A172 (cell line): ENCODE measurements at places on chromosomes 13 and 19. TPM values are rescaled to one million over a fixed set of nuclear protein-coding genes. Genes with fewer than 3 reads are reported as not detected.

The GTF2F1 gene
- 76.6 and 93.8 TPM in 2 replicates for total RNA-seq

The COMP gene
- total RNA-seq, result not detected in 2 replicates

The DCT gene
- not detected in 2 replicates for total RNA-seq

The ZSCAN4 gene
- total RNA-seq, result 0.12 TPM in 1 of 2 replicates, not detected in the other

The TPTE2 gene
- not detected in 2 replicates for total RNA-seq

The AXL gene
- 418 and 457 TPM in 2 replicates for total RNA-seq

The EID2 gene
- 29.3 and 34.2 TPM in 2 replicates for total RNA-seq

The ZNF112 gene
- 8.3 and 9.5 TPM in 2 replicates for total RNA-seq

The PLEKHA4 gene
- total RNA-seq, result 1.9 and 6.9 TPM in 2 replicates

The TGFBR3L gene
- 0.34 TPM in 1 of 2 replicates, not detected in the other for total RNA-seq

The OVOL3 gene
- total RNA-seq, result not detected in 2 replicates

The PALM3 gene
- total RNA-seq, result 3.0 and 6.2 TPM in 2 replicates

The C19orf38 gene
- total RNA-seq, result 0.22 and 1.5 TPM in 2 replicates

The KLK12 gene
- total RNA-seq, result not detected in 2 replicates

The TEX26 gene
- not detected in 2 replicates for total RNA-seq

The THSD1 gene
- total RNA-seq, result 9.5 and 10.8 TPM in 2 replicates

The IL17D gene
- 0.34 and 2.2 TPM in 2 replicates for total RNA-seq

The ZNF99 gene
- total RNA-seq, result not detected in 2 replicates

The FLT1 gene
- 5.5 and 7.5 TPM in 2 replicates for total RNA-seq

The JSRP1 gene
- total RNA-seq, result not detected in 2 replicates

The GNA15 gene
- 0.19 and 0.26 TPM in 2 replicates for total RNA-seq
